ENCODE measurements at places on chromosomes 2 and 18.

DNA sequence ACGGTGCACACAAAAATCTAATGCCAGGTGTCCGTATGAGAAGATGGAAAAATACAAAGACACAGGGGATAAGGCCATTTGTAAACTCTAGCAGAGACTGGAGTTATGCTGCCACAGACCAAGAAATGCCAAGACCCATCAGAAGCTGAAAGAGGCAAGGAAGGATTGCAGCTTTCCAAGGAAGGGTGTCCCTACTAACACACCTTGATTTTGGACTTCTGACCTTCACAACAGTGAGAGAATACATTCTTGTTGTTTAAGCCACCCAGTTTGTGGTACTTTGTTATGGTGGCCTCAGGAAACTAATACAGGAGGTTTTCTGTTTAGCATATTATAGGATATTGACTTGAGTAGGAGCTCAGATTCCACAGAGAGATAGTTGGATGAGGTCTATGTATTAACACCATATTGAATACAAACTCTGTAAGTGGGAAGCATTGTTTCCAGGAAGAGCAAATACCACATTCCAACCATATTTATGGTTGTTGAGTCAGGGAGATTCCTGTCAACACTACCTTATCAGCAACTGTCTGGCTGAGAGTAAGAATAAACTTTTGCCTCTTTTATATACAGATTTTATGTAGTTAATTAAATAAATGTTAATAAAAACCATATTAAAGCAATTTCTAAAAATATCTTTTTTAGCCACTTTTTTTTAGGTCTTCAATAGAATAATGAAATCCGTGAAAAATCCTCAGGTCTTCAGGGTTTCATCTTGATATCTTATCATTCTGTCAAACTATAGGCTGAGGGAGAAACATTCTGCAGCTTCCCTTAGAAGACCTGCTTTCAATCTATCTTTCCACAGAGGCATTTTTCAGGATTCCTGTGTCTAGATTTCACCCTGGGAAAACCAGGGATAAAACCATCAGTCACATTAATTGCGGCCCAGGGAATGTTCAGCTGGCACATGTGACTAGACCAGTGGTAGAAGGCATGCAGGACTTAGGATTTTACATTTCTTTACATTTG is 35.4 kb upstream of the HNMT start:
- DNase-seq = no peak

DNA sequence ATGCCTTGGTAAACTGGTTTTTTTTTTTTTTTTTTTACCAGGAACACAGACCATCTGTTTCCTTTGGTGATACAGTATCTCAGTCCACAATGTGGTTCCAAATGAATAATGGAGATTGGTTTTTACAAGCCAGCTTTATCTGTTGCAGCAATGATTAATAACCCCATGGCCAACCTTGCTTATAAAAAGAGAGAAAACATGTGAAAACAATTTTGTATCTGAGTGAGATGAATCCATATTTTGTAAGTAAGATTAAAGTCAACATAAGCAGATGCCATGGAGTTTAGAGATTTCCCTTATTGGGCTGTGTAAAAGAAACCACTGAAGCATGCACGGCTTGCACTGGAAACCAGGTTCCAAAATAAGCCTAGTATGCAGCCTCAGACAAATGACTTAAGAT is 108.6 kb upstream of the CNTNAP5 start:
- DNase-seq = no peak

DNA sequence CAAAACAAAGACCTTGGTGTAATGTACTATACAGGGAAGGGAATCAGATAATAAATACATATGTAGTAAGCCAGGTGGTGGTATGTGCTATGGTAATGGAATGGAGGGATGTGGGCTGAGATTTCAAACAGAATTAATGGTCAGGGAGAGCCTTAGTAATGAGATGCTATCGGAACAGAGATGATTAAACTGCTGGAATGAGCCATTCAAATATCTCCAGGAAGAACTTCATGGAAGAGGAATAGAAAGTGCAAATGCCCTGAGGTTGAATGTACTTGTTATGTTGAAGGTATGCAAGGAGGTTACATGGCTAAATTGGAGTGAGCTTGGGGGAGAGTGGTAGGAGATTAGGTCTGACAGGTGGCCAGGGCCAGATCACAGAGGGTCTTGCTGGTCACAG is 5.1 kb downstream of the SERPINB11 start:
- DNase-seq = no peak

DNA sequence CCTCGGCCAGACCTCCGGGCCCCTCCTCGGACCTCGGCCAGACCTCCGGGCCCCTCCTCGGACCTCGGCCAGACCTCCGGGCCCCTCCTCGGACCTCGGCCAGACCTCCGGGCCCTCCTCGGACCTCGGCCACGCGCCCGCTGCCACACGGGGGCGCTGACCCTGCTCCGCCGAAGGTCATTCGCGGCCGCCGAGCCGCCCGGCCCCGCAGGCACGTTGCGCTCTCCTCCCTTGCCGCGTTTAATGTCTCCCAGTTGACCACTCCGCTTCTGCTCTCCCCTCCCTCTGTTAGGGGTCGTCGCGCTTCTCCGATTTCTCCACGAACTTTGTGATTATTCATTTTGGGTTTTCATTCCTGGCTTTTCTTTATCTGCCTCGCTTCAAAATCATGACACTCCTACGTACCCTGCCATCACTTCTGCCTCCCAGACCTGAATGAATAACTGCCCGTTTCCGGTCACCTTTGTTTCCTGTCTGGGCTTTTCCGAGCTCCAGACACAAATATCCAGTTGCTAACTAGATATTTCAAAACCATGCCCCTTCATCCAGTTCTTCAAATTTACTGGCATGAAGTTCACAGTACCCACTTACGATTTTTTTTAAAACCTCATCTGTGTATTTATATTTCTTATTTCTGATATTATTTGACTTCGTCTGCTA is 14.8 kb upstream of the COLEC12 start:
- DNase-seq = no peak

- DNase-seq = no peak
These were observed 1024.1 kb upstream of the KLHL29 start for GRCh38 chr2:22360735-22361374.

DNA sequence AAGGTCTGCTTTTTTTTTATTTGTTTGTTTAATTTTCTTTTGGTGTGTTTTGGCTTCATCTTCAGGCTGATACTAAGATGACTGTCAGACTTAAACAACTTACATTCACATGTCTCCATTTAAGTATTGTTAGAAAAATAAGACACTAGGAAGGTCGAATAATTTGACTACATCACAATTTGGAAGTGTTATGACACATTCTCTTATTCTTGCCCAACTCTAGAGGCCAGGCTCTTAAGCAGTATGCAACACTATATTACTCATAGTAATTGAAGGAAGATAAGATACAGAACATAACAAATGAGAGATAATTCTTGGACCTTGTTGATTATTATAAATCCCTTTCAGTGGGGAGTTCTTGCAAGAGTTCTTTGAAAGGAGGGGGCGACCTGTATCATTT is 295.3 kb upstream of the COL3A1 start:
- DNase-seq = no peak

- no peak for DNase-seq
These were observed 536 bp downstream of the ELP2 start for GRCh38 chr18:36130039-36130831.

- DNase-seq = no peak
These were observed 84.6 kb upstream of the NDUFV2 start for GRCh38 chr18:9017905-9018227.

DNA sequence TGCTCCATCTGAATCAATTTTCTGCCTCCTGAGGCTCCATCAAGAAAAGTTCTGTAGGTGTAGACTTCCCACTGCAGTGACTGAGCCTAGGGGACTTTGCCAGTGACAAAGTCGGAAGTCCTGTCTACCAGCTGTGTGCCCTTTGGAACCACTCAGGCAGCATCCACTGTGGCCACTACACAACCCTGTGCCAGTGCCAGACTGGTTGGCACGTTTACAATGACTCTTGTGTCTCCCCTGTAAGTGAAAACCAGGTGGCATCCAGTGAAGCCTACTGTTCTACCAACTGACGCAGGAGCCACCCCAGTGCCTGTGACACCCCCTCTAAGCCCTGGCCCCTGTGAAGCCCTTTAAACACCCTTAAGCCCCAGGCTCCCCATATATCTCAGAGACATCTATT is 132.1 kb upstream of the SERPINE2 start:
- no peak for DNase-seq

DNA sequence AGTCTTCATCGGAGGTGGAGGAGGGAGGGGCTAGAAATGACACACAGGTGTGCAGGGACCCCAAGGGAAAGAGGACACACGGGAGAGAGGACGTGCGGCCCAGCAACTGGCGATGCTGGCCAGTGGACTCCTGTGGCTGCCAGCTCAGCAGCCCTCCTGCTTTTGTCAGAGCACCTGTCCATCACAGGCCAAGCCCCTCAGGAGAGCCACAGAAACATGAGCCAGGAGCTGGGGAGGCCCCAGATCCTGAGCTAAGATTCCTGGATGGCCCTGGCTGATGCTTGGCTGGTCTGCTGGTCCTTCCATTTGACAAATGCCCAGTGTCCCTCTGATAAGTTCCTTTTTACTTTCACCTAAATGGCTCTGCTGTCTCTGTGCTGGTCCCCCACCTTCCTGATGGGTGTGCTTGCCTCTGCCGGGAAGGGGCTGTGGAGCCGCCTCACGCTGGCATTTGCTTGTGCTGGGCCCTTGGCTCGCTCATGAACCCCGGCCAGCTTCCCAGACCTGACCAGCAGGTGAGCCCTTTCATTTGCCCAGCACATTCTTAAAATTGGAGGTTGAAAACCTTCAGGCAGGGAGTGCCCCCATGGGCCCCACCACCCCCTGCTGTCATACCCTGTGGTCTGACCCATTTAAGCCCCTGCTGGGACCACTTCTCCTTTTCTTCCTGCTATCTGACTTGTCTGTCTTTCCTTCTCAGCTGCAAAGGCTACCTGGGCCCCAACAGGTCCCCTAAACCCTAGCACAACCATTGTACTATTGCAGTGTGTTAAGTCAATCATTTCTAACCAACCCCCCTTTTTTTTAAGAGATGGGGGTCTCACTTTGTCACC is 37.3 kb downstream of the CYP27C1 start:
- no peak for DNase-seq

DNA sequence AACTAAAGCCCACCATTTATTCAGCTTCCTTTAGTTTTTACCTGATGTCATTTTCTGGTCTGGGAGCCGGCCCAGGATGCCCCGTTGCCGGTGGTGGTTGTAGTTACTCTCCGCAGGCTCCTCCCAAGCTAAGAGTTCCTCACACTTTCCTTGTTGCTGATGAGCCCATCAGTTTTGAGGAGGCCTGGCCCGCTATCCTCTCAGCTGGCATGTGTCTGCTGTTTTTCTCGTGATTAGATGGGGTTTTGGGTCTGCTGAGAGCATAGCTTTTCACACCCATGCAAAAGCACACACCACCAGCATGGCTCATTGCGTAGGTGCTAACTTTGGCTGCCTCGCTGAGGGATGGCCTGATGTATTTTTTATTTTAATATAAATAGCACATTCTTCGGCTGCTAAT is 72.1 kb downstream of the PSMG2 start:
- DNase-seq = no peak

DNA sequence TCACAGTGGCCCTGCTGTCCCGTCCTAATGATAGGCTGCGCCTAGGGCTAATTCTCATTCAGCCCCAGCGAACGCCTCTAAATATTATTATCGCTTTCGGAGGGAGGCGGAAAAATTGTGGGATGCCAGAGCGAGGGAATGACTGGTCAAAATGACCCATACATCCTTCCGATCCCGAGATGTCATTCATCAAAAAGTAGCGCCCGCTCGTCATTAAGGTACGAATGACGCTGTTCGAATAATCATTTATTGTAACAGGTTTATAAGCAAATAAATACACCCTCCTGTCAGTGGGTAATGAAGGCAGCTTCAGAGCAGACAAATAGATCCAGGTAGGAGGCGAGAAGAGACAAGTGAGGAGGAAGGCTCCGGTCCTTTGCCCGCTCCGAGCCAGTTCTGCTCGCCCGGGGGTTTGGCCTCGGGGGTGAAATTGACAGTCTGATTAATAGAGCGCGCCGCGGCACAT is at the start of gene EVX2:
EVX2 (minus strand) TSS at position 167 of the 466 bp plus-strand sequence. CDS start 186 bp downstream, outside the sequence.
- DNase-seq = no peak

- no peak for DNase-seq
These were observed 110.7 kb upstream of the TLK1 start for GRCh38 chr2:171271386-171271785.

DNA sequence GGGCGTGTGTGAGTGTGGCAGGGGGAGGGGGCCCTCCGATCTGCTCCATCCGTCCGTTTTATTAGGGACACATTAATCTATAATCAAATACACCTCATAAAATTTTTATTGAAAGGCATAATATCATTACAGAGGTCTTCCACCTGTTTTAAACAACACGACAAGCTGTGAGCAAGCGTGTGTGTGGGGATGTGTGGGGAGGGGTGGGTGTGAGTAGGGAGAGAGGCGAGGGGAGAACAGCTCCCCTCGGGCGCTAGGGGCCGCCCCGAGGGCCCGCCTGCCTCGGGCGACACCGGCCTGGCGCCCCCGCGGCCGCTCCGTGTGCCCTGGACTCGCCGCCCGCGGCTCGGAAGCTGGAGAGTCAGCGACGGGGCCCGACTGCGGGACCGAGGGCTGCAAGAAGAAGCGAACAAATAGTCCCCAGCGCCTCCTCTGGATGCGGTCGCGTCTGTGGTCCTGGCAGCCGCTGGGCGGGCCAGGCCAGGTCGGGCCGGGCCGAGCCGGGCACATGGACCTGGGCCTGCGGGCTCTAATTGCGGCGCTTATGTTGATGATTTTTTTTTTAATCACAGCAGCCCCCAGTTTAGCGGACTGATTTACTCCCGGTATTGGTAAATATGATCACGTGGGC is 352 bp upstream of the HOXD9 start:
- no peak for DNase-seq

- DNase-seq = no peak
These were observed 19.4 kb downstream of the ELAC1 start for GRCh38 chr18:50987261-50987660.

GRCh38 chr2:229665158-229665557 is 49.2 kb downstream of the DNER start:
- no peak for DNase-seq

- no peak for DNase-seq
These were observed 117.3 kb downstream of the MIB1 start for GRCh38 chr18:21857871-21858270.

- DNase-seq = no peak
These were observed 814.0 kb upstream of the ID2 start for GRCh38 chr2:7867867-7868266.

DNA sequence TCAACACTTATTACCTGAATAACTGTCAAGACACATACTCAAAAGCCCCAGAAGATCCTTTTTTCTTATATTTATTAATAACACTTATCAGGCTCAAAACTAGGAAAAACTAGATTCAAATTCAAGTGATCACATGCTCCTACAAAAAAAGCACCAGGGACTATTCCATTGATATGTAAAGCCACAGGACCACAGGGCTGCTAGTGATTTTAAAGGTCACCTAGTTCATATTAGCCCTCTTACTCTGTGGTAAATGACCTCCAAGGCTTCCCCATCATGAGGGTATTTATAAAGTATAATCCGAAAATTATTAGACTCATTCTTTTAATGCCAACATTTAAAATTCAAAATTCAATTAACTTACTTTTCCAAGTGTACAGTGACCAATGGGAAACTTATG is 52.5 kb downstream of the LRPPRC start:
- DNase-seq = no peak

DNA sequence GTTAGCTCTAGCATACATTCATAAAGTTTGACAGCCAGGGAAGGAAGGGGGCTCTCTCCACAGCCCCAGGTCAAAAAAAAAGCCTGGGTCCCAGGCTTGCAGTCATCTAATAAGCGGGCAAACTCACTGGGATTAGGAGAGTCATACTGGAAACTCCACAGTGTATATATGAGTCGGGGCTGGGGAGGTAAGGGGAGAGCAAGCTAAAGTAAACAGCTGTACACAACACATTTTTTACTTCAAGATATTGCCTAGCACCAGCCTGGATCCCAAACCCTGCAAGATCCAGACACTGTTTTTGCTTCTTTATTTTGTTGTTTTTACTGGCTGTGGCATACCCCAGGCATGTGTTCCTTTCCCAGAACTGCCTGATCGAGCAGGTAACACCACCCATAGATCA is 291.3 kb upstream of the TANK start:
- no peak for DNase-seq
